ENCODE measurements at places on chromosomes 3 and 15.

GRCh38 chr3:194768586-194768985, 82.9 kb downstream of the FAM43A start:
- no peak for DNase-seq

DNA sequence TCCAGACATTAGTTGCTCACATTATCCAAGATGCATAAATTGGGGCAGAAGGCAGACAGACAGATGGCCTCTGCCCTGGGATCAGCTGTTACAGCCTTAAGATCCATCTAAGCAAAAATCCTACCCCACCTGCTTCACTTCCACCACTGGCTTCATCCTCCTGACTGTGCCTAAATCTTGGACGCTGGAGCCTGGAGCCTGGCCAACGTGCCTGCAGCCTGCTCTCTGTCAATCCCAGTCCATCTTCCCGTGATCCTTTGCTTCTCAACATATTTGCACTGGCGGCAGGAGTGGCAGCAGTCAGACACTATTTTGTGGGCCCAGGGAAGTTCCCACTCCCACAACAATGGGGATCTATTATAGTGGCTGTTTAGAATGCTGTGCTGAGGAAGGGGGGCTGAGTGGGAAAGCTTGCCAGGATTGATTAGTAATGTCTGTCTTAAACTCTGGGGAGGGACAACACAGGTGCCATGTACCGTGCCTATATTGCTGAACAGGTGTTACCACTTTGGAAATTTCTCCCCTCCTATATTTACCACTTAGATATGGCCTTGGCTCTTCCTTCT, 121.2 kb downstream of the MEGF11 start:
- DNase-seq: no peak

GRCh38 chr3:59772416-59773408, 722.9 kb upstream of the CFAP20DC start:
- no peak for DNase-seq

DNA sequence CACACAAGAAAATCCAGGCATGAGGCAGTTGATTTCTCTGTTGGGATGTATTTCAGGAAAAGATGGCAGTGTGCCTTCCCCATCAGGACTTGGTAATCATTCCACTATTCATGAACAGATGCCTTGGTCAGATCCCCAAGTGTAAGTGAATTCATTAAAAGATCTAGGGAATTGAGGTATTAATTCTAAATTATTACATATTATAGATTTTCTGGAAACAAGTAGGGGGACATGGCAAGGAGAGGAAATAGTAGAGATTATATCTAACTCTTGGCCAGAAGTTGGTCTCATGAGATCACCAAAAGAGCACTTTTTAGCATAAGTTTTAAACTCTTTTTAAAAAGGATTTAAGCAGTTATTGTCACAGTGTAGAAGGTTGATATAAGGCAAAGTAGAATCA, 74.4 kb upstream of the MDFIC2 start:
- DNase-seq: no peak

DNA sequence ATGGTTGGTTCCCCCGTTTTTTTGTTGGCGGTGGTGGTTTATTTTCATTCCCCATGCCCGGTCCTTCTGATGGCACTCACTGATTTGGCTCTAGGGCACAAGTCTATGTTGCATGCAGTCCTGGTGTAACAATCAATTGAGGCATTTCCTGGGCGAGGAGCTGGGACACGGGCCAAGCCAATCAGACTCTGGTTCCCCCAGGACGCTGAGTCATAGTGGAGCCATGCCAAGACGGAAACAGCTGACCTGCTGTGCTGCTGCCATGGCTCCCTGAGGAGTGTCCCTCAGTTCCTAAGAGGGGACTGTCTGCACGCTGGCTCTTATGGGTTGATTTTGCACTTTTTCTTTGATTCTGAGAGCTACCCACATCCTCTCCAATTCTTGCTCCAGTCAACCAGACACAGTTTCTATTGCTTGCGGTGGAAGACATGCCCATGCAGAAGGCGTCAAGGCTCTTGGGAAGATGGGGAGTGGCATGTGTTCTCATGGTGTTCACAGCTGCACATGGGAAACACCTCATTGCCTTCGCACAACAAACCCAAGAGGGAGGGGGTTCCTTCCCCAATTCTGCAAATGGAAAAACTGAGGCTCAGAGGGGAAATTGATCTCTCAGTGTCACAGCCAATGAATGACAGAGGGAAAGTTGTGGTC, 28.3 kb upstream of the ALDH1L1 start:
- no peak for DNase-seq

DNA sequence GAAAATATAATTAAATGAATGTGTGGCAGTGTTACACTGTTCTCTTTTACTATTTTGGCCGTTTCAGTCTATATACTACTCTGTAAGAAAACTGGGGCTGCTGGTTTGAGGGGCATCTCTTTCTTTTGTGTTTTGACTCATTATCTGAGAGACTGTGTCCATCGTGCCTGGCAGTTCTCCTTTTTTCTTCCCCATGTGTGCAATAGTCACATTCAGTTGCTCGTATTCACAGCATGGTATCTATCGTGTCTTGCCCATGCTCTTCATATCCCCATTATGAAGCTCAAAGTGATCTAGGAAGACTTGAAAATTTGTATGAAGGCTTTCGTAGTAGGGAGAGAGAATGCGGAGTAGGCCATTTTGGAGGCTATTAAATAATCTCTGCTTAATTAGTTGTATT, 29.8 kb upstream of the FAH start:
- no peak for DNase-seq

- DNase-seq: no peak
Measured at GRCh38 chr3:99246010-99246654, 344.6 kb upstream of the DCBLD2 start.

DNA sequence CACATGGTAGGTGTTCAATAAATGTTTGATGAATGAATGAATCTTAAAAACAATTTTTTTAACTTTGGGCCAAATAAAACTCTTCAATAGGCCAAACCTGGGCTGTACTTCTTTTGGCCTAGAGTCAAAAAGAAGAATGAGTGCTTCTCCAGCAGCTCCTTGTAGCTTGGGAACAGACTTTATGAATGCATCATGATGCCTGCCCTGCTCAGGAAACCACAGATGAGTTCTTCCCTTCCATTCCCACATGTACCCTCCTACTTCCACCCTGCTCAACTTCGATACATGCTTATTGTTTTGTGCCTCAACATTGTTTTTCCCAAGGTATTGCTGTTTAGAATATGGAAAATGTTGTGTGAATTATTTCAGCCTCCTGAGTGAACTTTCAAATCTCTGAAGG, 87.0 kb downstream of the FILIP1L start:
- DNase-seq: no peak

GRCh38 chr15:85748176-85748575, 46.5 kb downstream of the KLHL25 start:
- no peak for DNase-seq

- no peak for DNase-seq
Measured at GRCh38 chr15:36931434-36931833, 168.9 kb downstream of the MEIS2 start.

DNA sequence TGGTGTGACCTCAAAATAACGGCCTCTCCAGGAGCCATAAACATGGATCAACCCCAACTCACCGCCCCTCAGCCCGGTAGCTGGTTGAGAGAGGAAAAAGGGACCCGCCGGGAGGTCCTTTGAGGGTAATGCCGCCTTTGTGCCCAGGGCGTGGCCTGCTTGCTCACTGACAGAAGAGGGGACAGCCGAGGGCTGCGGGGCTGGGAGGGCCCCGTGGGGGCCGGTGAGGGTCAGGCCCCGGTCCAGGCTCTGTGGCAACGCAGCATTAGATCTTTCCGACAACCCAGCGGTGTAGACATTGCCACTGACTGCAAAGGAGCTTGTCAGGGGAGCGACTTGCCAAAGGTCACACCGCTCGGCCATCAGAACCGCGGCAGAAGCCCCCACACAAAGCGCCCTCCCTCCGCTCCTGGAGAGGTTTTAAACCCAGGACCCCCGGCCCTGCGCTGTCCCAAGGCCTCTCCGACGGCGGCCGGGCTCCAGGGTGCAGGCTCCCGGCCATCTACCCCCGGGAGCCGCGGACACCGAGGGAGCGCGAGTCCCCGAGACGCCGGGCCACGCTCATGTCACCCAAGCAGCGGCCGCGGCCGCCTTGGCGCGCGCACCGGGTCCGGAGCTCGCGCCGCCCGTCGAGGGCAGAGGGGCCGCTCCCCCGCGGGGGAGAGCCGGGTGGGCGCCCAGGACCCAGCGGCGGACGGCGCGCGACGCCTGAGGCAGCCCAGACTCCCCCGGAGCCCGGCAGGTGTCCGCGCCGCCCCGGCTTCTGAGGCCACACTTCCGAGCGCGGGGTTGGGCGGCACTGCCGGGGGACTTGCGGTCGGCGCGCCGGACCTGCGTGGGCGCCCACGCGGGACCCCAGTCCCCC, 975 bp downstream of the PCSK6 start:
- no peak for DNase-seq

DNA sequence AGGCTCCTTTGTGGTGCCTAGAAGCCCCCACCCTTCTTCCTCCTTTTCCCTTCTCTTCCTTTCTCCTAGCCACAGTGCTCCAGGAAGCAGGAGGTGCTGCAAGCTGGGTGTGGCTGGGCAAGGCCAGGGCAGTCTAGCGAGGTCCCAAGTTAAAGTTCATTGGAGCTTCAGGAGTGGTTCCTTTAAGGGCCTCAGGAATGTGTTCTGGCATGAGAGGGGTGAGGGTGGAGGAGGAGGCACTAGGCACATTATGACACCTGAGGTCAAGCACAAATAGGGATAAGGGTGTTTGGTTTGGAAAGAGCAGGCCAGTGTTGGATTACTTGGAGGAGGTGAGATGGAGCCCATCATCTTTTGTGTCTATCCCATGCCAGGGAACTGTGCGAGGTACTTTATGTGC, 258.7 kb downstream of the TLE3 start:
- no peak for DNase-seq

- DNase-seq: no peak
Measured at GRCh38 chr3:168959731-168960130, 703.8 kb downstream of the MECOM start.

Data from stimulated activated CD8-positive, alpha-beta memory T cell treated with anti-CD3 and anti-CD28 coated beads, Interleukin-15, amount 100 ng/mL, for 1 hour (primary cell).